D341Med (cell line): ENCODE measurements at places on chromosomes 5 and 9.

DNA sequence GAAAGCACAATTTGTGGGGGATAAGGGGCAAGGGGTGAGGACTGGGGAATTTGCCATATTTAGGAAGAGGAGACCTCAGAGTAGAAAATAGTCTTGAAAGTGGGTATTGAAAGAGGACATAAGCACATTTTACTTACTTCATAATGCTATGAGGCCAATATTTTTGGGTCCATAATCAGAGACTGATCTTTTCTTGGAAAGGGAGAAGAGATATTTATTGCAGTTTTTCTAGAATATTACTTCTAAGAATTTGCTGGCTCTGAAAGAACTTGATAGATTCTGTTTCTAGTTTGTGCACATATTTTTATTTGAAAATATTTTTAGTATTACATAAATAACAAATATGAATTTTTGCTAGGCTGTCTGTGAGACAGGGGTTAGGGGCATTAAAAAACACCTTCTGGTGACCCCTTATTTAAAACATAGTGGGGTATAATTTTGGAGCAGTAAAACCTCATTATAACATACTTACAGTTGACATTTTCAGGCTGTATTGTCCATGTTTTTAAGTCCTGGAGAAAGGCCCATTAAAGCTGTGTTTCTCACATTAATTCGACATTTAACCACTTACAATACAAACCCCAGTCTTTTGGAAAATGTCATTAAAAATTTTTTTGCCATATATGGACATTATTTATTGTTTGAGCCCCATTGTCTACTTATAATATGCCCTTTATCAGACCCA is 118.9 kb upstream of the NFIB start:
- DNase-seq: no peak

GRCh38 chr9:72039532-72039931 is 20.9 kb downstream of the C9orf57 start:
- no peak for DNase-seq

GRCh38 chr9:129334105-129334935 is 156.3 kb upstream of the IER5L start:
- no peak for DNase-seq

DNA sequence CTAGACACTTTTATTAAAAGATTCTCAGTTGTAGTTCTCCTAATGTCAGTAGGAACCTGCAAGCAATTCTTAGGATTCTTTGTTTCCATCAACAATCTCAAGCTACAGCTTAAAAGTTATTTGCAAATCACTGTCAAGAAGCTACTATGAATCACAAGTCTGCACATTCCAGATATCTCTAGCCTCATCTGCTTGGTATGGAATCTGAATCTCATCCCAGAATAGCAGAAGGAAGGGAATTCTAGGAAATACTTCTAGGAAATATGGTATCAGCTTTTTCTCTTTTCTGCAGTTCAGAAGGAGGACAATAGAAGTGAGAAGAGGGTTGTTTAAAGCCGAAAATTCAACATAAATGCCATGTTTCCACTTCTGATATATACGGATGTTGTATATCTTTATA is 792.2 kb upstream of the CDH9 start:
- DNase-seq: no peak

- DNase-seq: no peak
These were observed 410.2 kb downstream of the PSAT1 start for GRCh38 chr9:78707080-78707479.

GRCh38 chr5:142671266-142671665 is 14.6 kb downstream of the FGF1 start:
- no peak for DNase-seq
